ENCODE measurements at places on chromosomes 12 and 14.

DNA sequence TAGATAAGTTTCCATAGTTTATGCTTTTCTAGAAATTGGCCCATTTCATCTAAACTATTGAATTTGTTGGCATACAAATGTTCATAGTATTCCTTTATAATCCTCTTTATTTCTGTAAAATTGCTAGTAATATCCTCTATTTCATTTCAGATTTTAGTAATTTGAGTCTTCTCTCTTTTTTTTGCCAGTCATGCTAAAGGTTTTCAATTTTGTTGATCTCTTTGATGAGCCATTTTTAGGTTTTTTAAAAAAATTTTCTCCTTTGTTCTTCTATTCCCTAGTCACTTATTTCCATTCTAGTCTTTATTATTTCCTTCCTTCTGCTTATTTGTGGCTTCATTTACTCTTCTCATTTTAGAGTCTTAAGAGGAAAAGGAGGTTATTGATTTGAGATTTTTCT lies 19.4 kb upstream of the PPM1A start:
- DNase-seq = no peak

- DNase-seq = no peak
These were observed 26.0 kb downstream of the ADIPOR2 start for GRCh38 chr12:1716911-1717310.

GRCh38 chr12:89960011-89960507 lies 251.4 kb upstream of the ATP2B1 start:
- no peak for DNase-seq

- DNase-seq = no peak
These were observed 1.2 kb downstream of the FOS start for GRCh38 chr14:75279763-75280290.

- DNase-seq = peak; percentile 95
These were observed 54.6 kb downstream of the NCOR2 start for GRCh38 chr12:124512667-124513296.

GRCh38 chr12:84507956-84508850 lies 404.4 kb downstream of the SLC6A15 start:
- peak; percentile 85 for DNase-seq

GRCh38 chr14:47346849-47347248 lies 328.6 kb downstream of the MDGA2 start:
- DNase-seq = no peak

GRCh38 chr12:106747973-106748436 lies 26.5 kb upstream of the RIC8B start:
- DNase-seq = no peak

DNA sequence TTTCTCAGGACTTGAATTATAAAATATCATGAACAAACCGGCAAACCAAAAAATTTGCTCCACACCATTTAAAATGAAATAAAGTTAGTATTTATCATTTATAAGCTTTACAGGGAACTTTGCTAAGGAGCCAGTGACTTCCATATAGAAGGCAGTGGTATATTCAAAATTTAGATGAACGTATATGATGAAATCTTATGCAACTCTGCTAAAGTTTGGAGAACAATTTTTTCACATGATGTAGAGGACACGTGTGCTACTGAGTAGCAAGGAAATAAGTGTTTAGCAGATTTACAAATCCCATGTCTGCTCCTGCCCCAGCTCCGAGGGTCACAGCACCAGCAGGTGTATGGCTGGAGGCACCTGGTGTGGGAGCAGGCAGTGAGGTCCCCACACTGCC lies 70.8 kb upstream of the IFNG-AS1 start:
- DNase-seq = peak; percentile 42

DNA sequence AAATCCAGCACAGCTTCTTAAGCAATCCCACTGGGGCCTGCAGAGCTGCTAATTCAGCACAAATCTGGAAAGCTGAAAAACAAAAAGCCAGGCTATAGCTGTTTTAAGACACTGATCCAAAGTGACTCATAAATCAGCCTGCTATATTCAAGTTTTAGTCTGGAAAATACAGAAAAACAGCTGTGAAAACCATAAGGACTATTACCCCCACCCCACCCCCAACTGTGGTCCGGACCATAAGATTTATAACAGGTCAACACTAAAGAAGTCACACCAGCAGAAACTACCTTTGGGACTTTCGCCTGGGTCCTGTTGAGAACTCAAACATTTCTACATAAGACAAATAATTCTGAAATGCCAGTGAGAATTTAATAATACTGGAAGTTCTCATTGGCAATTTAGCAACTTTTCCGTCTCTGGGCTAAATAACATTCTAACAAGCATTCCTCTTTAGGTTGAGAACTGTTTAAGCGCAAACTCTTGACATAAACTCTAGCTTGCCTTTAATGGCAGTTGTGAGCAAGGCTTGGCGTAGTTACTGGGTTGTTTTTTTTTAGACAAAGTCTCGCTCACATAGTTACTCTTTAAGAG lies 3.3 kb downstream of the LRIG3 start:
- DNase-seq = peak; percentile 90

GRCh38 chr12:111569363-111570083 lies 29.6 kb downstream of the ATXN2 start:
- no peak for DNase-seq

DNA sequence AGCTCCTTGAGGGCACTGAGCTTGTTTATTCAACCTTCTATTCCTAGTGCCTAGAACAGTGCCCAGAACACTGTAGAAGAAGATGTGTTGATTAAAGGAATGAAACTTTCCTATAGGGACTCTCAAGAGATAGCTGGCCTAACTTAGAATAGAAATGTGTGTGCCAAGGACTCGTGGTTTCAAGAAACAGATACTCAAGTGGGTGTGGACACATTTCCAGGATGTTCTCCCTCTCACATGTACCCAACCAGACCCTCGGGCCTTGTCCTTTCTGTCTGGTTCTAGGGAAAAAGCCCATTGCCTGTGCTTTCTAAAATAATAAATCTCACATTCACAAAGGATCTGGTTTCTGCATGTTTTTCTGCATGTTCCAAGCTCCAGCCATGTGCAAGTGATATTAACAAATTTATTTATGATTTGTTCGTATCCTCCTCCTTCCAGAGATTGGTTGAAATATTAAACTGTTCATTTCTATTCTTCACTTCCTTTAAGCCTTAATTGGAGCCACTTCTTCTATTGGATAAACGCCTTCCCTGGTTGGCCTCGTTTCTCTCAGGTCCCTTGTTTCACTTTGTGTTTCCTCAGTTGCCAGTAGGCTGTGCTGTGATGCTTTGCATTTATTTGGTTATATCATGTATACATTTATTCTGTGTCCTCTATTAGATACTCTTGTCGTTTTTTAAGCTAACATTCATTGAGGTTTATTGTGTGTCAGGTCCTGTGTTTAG lies 89.8 kb downstream of the CRADD start:
- DNase-seq = peak; percentile 78

GRCh38 chr14:36810209-36810608 lies 148.5 kb downstream of the PAX9 start:
- DNase-seq = no peak

DNA sequence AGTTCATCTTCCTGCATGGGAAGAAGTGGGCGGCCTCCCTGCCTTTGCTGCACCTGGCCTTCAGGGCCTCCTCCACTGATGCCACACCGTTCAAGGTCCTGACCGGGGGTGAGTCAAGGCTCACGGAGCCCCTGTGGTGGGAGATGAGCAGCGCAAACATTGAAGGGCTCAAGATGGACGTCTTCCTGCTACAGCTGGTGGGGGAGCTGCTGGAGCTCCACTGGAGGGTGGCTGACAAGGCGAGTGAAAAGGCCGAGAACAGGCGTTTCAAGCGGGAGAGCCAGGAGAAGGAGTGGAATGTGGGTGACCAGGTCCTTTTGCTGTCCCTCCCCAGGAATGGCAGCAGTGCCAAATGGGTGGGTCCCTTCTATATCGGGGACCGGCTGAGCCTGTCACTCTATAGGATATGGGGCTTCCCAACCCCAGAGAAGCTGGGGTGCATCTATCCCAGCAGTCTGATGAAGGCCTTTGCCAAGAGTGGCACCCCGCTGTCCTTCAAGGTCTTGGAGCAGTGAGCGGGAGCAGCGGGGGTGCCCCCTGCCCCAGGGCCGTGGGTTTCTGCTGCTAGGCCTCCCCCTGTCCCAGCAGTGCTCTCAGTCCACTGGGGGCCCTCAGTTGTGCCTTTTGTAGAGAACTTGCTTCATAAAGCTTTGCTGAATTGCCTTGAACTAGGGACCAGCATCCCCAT lies 12.4 kb downstream of the CBLN3 start:
- DNase-seq = no peak

DNA sequence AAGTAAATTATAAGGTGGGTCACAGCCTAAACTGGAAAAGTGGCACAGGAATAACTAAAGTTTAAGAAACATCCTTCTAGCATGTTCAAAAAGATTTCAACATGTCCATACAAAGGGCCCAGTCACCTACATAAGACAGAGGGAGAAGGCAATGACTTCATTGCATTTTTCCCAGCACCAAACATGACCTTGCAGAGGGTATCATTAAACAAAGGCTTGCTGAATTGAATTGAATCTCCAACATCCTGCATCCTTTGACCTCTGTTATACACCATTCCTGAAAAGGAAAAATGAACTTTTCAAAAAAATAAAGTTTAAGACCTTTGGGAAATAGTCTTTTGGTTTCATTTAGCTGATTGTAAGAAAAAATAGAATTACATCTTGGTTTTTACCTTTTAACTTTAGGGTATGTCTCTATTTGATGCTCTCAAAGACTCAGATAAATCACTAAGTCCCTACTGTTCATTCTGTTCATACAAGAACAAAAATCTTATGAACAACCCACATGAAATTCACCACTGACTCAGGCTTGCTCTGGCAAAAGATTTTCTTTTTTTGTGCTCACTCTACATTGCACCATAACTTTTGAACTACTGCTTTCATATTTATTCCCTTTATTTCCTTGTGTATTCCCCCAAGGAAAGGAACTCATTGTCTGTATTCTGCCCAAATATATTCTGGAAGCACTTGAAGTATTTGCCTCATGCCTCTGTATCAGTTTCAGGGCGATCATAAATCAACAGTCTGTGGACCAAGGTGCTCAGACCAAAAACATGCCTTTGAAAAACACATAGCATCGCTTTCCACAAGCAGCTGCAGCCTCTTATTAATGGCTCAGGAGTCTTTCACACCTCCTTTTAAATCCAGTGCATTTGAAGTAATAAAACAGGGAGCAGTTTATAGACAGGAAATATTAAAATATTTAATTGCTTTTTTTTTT lies 121.7 kb downstream of the DUSP6 start:
- DNase-seq = no peak

DNA sequence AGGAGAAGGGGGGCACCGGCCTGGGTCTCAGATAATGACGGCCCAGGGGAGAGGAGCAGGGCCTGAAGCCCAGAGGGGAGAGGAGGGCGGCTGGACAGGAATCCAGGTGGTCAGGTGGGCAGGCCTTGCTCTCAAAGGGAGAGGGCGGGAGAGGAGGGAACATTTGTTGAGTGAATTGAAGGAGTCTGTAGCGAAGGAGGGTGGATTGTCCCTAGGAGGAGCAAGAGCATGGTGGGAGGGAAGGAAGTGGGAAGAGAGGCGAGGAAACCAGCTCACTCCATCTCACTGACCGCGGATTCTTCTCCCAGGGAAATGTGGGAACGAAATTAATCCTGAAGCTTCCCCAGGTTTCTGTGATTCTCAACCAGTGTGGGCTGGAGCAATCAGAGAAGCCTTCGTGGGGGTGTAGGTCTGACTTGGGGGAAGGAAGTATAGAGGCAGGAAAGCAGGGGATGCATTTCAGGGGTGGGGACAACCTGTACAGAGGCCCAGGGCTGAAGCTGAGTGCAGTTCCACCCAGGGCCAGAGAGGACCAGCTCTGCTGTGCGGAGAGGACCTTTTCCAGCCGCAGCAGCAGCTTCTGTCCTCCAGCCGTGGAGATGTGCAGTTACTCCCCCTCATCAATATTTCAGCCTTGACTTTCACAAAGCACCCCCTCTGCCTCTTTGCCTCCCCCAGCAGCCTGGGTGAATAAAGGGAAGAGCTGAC lies 100.9 kb downstream of the CHST11 start:
- DNase-seq = no peak

GRCh38 chr12:7542813-7543212 lies 39.2 kb upstream of the CD163 start:
- DNase-seq = peak; percentile 72

DNA sequence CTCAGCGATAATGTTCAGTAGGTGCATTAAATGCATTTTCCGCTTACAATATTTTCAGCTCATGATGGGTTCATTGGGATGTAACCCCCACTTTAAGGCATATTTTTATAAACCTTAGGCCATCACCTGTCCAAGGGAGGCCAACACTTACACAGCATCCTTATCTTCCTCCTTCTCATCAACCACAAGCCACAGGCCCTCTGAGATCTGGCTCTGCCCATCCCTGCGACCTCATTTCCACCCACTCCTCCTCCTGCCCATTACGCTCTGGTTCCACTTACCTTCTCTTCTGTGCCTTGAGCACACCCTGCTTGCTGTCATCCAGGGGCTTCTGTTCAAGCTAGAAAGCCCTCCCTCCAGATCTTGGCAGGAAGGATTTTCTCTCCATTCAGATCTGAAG lies 93.2 kb downstream of the EGLN3 start:
- no peak for DNase-seq

DNA sequence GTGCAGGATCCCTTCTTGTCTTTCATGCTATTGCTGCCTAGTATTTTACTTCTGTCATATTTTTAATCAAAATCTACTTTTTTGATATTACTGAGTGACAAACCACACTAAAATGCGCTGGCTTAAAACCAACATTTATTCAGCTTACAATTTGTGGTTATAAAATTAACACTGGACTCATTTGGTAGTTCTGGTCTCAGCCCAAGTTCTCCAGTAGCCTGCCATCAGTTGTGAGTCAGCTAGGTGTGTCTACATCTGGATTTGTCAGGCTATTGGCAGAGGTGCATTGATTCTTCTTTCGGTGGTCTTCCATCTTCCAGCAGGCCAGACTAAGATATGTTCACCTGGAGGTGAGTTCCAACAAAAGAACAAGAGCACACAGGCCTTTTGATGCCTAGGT lies 765.1 kb upstream of the FBXO33 start:
- no peak for DNase-seq

All from fibroblast of skin of abdomen (primary cell).